ENCODE measurements at places on chromosomes 12 and 14. TPM values are rescaled to one million over a fixed set of nuclear protein-coding genes. Genes with fewer than 3 reads are reported as not detected.

DNA sequence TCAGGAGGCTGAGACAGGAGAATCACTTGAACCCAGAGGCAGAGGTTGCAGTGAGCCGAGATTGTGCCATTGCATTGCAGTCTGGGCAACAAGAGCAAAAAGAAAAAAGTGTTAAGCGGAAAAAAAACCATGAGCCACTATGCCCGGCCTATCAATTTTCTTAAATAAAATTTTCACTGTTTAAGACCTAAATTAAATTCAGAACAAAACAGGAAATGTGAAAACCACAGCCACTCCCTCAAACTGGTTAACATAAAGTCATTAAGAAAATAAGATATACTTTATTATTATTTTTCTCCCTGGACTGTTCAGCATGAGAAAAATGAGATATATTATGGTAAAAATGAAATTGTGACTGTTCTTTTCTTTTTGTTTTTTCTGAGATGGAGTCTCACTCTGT lies 44.6 kb upstream of the GCH1 start:
- DNase-seq: no peak
- H3K4me3 ChIP-seq: no peak overlapping the region
- H3K4me1 ChIP-seq: no peaks in the 10 kb centered on the region
- no peak overlapping the region for H3K27ac ChIP-seq
- no peaks in the 10 kb centered on the region for H3K36me3 ChIP-seq

- H3K27me3 ChIP-seq: no peaks in the 10 kb centered on the region
- H3K4me3 ChIP-seq: no peak overlapping the region
- no peak for DNase-seq
- no peaks in the 10 kb centered on the region for H3K4me1 ChIP-seq
- no peak overlapping the region for H3K27ac ChIP-seq
Observed at GRCh38 chr14:75101491-75101890, 25.4 kb downstream of the NEK9 start.

GRCh38 chr12:43428088-43428600 lies 123.9 kb downstream of the ADAMTS20 start:
- no peak overlapping the region for H3K27ac ChIP-seq
- H3K27me3 ChIP-seq: no peaks in the 10 kb centered on the region
- no peak overlapping the region for H3K4me3 ChIP-seq
- H3K4me1 ChIP-seq: no peaks in the 10 kb centered on the region
- no peak for DNase-seq
- H3K36me3 ChIP-seq: no peaks in the 10 kb centered on the region

- no peak overlapping the region for H3K4me3 ChIP-seq
- no peaks in the 10 kb centered on the region for H3K27me3 ChIP-seq
- peak; percentile 2 for DNase-seq
Observed at GRCh38 chr12:120998435-120998834, 17.9 kb downstream of the C12orf43 start.

- H3K4me3 ChIP-seq: no peak overlapping the region
- H3K36me3 ChIP-seq: no peaks in the 10 kb centered on the region
- peaks cover 4% of the 10 kb centered on the region for H3K4me1 ChIP-seq
- H3K27me3 ChIP-seq: no peaks in the 10 kb centered on the region
Observed at GRCh38 chr12:49673446-49674317, 33.5 kb downstream of the FMNL3 start.

DNA sequence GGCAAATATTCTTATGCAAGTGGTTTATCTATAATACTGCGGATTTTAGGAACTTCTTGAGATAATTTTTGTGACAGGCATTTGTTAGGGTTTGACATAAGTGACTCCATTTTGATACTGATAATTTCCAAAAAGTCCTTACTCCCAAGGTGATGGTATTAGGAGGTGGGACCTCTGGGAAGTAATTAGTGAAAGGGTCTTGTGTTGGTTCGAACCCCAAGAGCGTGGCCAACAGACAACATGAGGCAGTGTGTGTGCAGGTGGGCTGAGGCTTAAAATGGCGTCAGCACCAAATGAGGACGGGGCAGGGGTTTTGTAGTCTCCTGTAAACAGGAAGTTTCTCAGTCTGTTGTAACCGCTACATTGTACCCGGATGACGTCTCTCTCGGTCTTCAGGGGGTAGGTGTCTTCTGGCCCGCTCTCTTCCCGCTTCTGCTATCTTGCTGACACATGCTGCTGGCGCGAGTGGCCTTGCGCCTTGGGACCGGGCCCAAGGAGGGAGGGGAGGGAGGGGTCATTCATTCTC lies 1.7 kb upstream of the C12orf43 start:
- no peaks in the 10 kb centered on the region for H3K27me3 ChIP-seq
- no peaks in the 10 kb centered on the region for H3K36me3 ChIP-seq
- no peak for DNase-seq

GRCh38 chr14:93033084-93033982 lies 82.4 kb downstream of the ITPK1 start:
- no peaks in the 10 kb centered on the region for H3K36me3 ChIP-seq
- no peak overlapping the region for H3K4me3 ChIP-seq
- H3K27ac ChIP-seq: no peak overlapping the region
- H3K27me3 ChIP-seq: no peaks in the 10 kb centered on the region
- DNase-seq: no peak
- H3K4me1 ChIP-seq: no peaks in the 10 kb centered on the region

- no peak overlapping the region for H3K4me3 ChIP-seq
- no peak overlapping the region for H3K27ac ChIP-seq
- H3K4me1 ChIP-seq: no peaks in the 10 kb centered on the region
- no peaks in the 10 kb centered on the region for H3K36me3 ChIP-seq
Observed at GRCh38 chr12:113413488-113413939, 8.7 kb upstream of the SDSL start.

DNA sequence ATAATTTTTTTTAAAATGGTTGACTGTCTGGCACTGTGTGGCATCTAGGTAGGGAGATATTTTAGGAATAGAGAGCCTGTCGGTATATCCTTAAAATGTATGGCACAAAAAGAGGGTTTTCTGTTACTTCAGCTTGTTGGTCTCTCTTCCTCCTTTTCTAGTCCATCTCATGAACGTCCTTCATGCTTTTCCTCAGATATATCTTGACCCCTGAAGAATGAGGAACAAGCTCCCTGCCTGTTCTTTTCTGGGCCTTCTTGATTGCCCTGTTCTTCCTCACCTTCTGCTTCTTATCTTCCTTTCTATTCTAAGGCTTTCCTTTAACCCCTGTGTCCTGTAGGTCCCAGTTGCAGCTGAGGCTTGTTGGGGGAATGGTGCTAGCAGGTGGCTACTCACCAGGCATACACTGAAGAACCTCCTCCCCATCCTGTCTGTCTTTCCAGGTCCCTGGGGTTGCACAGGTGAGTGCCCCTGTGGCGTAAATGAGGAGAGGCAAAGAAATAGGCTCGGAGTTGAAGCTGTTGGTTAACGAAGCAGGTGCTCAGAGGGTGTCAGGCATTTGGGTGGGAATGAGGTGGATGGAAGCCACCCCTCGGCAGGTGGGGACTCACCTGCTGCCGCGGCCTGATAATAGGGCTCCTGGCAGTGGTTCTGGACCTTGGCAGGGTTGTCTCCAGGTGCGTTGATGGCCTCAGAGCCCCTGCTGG lies 7.2 kb upstream of the C1R start:
- no peak overlapping the region for H3K4me3 ChIP-seq

DNA sequence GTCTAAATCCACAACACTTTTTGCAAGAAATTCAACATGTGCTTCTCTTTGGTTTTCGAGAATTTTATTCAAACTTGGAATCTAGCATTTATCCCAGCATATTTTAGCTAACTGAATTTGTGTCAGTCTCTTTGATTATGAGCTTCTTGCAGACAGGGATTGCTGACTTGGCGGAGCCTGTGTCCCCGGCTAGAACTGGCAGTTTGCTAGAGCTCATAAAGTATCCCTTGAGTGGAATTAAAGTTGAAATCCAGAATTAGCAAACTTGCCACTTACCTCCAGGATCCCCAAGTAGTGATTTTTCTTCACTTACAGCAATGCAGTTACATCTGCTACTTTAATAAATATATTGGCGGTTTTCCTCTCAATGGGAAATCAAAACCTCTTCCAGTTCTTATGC lies 306.9 kb downstream of the AACS start:
- no peaks in the 10 kb centered on the region for H3K36me3 ChIP-seq
- DNase-seq: no peak
- H3K27me3 ChIP-seq: no peaks in the 10 kb centered on the region
- no peaks in the 10 kb centered on the region for H3K4me1 ChIP-seq
- H3K4me3 ChIP-seq: no peak overlapping the region

- H3K27me3 ChIP-seq: no peaks in the 10 kb centered on the region
- H3K4me3 ChIP-seq: no peak overlapping the region
- no peak for DNase-seq
- no peak overlapping the region for H3K27ac ChIP-seq
- H3K4me1 ChIP-seq: no peaks in the 10 kb centered on the region
Observed at GRCh38 chr12:229441-230191, 15.7 kb upstream of the SLC6A12 start.

GLT1D1 gene
- total RNA-seq: 1.4 TPM

P2RX2 gene
- total RNA-seq: 0.27 TPM

CIROP gene
- 0.18 TPM for total RNA-seq

Measured in aorta (tissue), 5 donors.